Naive thymus-derived CD8-positive, alpha-beta T cell (primary cell): ENCODE measurements at places on chromosomes 16 and 17. TPM values are rescaled to one million over a fixed set of nuclear protein-coding genes. Genes with fewer than 3 reads are reported as not detected.

GJD3 gene
- total RNA-seq = not detected

DNA sequence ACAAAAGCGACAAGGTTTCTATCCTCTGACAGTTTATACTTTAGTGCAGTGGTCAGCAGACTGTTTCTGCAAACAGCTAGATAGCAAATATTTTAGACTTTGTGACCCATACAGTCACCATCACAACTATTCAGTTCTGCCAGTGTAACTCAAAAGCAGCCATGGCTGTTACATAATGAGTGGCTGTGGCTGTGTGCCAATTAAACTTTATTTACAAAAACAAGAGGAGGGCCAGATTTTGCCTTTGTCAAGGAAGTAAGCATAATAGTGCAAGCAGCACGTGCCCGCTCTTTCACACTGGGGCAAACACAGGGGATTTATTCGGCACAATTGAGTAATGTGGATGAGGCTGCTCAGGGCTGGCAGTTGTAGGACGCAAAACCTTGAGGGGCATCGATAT is 551.5 kb downstream of the MAF start:
- no peaks in the 10 kb centered on the region for H3K27me3 ChIP-seq
- H3K36me3 ChIP-seq = peaks cover 4% of the 10 kb centered on the region
- H3K27ac ChIP-seq = no peak overlapping the region
- no peak for DNase-seq
- no peak overlapping the region for H3K4me3 ChIP-seq

DNA sequence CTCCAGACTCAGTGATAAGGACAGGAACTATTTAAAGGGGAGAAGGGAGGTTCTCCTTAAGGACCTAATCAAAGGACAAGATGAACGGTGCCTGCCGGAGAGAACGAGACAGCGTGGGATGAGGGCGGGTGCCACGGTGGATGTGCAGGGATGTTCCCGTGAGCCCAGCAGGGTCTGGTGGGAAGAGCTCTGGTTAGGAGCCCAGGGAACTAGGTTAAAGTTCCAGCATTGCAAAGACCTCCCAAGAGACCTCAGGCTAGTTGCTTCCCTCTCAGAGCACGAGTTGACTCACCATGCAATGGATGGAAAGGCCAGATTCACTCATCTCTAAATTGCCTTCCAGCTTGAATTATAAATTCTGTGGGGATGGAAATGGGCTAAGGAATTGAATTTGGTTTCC is 14.7 kb downstream of the CCR7 start:
- no peak for DNase-seq
- no peaks in the 10 kb centered on the region for H3K27me3 ChIP-seq
- peak overlapping the region; percentile 84 for H3K27ac ChIP-seq

CRYBA1 gene
- not detected for total RNA-seq

GRCh38 chr17:72989074-72989610 is 103.3 kb downstream of the SLC39A11 start:
- no peak overlapping the region for H3K27ac ChIP-seq
- no peak for DNase-seq
- no peaks in the 10 kb centered on the region for H3K36me3 ChIP-seq
- no peak overlapping the region for H3K4me3 ChIP-seq
- H3K27me3 ChIP-seq = no peaks in the 10 kb centered on the region

GRCh38 chr16:12315330-12316136 is 339.0 kb downstream of the SNX29 start:
- H3K27ac ChIP-seq = peak overlapping the region; percentile 85
- no peaks in the 10 kb centered on the region for H3K27me3 ChIP-seq
- H3K4me3 ChIP-seq = no peak overlapping the region
- no peak for DNase-seq
- no peaks in the 10 kb centered on the region for H3K36me3 ChIP-seq

MYH13 gene
- not detected for total RNA-seq

GRCh38 chr17:39156491-39156890 is 5.1 kb upstream of the PLXDC1 start:
- peaks cover 8% of the 10 kb centered on the region for H3K36me3 ChIP-seq
- no peaks in the 10 kb centered on the region for H3K27me3 ChIP-seq
- peaks cover 26% of the 10 kb centered on the region for H3K4me1 ChIP-seq
- no peak overlapping the region for H3K4me3 ChIP-seq
- no peak for DNase-seq
- H3K27ac ChIP-seq = no peak overlapping the region

- H3K27me3 ChIP-seq = peaks cover 7% of the 10 kb centered on the region
- H3K4me3 ChIP-seq = no peak overlapping the region
- DNase-seq = no peak
- no peak overlapping the region for H3K27ac ChIP-seq
Observed at GRCh38 chr17:14498812-14499211, 197.9 kb downstream of the HS3ST3B1 start.

MGAT5B gene
- 1.7 TPM for total RNA-seq

TBX21 gene
- 2.1 TPM for total RNA-seq

AMZ2 gene
- 72.7 TPM for total RNA-seq

TBC1D3I gene
- total RNA-seq = 1.4 TPM

- peaks cover 34% of the 10 kb centered on the region for H3K36me3 ChIP-seq
- peak overlapping the region; percentile 98 for H3K27ac ChIP-seq
- no peak for DNase-seq
Observed at GRCh38 chr17:7572338-7572587, 7.2 kb upstream of the CD68 start.

DNA sequence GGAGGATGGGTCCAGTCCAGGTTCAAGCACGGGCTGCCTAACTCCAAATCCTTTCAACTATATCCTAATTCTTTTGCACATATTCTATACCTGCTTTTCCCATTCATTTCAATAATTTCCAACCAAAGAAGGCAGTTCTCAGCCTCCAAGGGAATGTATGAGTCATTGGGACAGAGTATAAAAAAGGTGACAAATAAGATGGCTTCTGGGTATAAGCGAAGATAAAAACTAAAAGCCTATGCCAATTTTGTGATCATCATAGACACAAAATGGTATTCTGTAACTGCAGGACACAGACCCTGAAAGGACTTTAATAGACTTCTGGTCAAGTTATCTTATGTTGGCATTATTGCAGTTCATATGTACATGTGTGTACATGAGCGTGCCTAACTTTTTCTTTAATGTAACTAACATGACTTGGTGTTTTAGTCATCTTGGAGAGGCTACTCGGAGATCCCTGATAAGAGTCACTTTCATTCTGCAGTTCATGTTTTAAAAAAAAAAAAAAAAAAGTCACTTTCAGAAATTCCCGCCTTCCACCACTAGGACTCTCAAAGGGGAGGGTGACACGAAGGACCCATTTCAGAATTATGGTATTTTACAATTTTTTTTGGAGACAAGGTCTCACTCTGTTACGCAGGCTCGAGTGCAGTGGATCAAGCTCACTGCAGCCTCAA is 17.3 kb downstream of the COG1 start:
- peaks cover 14% of the 10 kb centered on the region for H3K4me1 ChIP-seq
- no peak overlapping the region for H3K4me3 ChIP-seq
- no peaks in the 10 kb centered on the region for H3K27me3 ChIP-seq

RAD51C gene
- total RNA-seq = 25.9 TPM

DNA sequence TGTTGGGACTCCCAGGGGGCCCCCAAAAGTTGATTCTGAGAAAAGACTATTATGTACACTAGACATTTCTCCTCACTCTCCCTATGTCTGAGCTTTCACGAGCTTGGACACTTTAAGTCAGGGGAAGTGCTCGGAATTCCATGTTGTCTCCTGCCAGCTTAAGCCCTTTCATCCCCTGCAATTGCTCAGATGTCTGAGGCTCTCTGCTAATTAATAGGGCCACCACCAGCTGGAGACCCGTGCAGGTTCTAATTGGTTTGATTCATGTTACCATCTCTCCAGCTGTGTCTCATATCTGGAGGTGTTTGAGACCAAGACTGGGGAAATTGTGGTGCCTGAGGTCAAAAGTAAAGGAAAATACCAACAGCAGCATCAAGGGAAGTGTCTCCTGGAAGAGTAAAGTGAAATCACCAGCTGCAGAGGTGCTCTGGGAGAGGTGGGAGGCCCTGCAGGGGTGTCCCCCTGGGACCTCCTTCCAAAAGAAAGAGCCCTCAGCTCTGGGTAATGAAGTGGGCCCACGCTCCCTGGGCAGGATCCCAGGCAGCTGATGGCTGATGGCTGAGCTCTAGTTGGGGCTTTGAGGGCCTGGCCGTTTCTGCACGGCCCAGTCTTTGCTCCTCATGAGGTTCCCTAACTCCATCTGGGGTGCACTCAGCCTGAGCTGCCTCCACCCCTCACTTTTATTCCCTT is 5.8 kb upstream of the UTS2R start:
- no peaks in the 10 kb centered on the region for H3K4me1 ChIP-seq
- peaks cover 21% of the 10 kb centered on the region for H3K27me3 ChIP-seq
- H3K27ac ChIP-seq = no peak overlapping the region

GRCh38 chr16:84728853-84729424 is 29.1 kb downstream of the USP10 start:
- peaks cover 71% of the 10 kb centered on the region for H3K4me1 ChIP-seq
- H3K4me3 ChIP-seq = no peak overlapping the region
- H3K36me3 ChIP-seq = no peaks in the 10 kb centered on the region
- no peak for DNase-seq

IGFALS gene
- total RNA-seq = 2.1 TPM

NOMO2 gene
- 43.0 TPM for total RNA-seq

- H3K27ac ChIP-seq = peak overlapping the region; percentile 56
- no peak for DNase-seq
- H3K4me3 ChIP-seq = no peak overlapping the region
- no peaks in the 10 kb centered on the region for H3K27me3 ChIP-seq
Observed at GRCh38 chr16:19708296-19709205, 9.5 kb downstream of the KNOP1 start.

- DNase-seq = peak; percentile 55
- H3K4me3 ChIP-seq = peak overlapping the region; percentile 88
- H3K4me1 ChIP-seq = peaks cover 26% of the 10 kb centered on the region
- H3K27me3 ChIP-seq = peaks cover 5% of the 10 kb centered on the region
- H3K36me3 ChIP-seq = no peaks in the 10 kb centered on the region
Observed at GRCh38 chr16:67158637-67159600, 790 bp downstream of the TRADD start.

ASPSCR1 gene
- total RNA-seq = 43.0 TPM

MPO gene
- total RNA-seq = not detected

GRCh38 chr16:49594685-49595498 is 221.3 kb downstream of the C16orf78 start:
- peaks cover 15% of the 10 kb centered on the region for H3K4me1 ChIP-seq
- peaks cover 13% of the 10 kb centered on the region for H3K27me3 ChIP-seq

DNAI2 gene
- 0.38 TPM for total RNA-seq

EVPLL gene
- not detected for total RNA-seq

GRCh38 chr17:50212121-50212843 is 10.9 kb upstream of the COL1A1 start:
- H3K36me3 ChIP-seq = no peaks in the 10 kb centered on the region
- H3K4me1 ChIP-seq = peaks cover 11% of the 10 kb centered on the region
- no peak overlapping the region for H3K4me3 ChIP-seq
- DNase-seq = no peak

CD300A gene
- 5.9 TPM for total RNA-seq

KIAA0753 gene
- total RNA-seq = 24.8 TPM

DNA sequence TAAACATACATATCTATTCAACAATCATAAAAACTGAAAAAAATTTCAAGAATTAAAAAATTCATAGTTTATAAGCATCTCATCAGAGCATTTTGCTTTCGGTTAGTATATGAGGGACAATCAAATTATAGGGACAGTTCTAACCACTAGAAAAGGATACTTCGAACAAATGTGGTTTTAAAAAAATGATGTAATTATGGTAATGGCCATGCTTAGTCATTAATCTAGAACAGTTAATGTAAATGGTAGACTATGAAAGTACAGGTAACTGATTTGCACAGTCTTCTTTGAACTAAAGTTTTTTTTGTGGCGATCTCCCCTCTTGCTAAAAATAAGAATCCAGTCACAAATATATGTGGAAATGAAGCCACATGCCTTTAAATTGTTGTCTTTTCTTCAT is 63.5 kb upstream of the PHOSPHO1 start:
- no peaks in the 10 kb centered on the region for H3K27me3 ChIP-seq
- DNase-seq = no peak
- H3K27ac ChIP-seq = no peak overlapping the region

- H3K27me3 ChIP-seq = no peaks in the 10 kb centered on the region
- peaks cover 89% of the 10 kb centered on the region for H3K4me1 ChIP-seq
- no peak for DNase-seq
- no peaks in the 10 kb centered on the region for H3K36me3 ChIP-seq
- H3K27ac ChIP-seq = peak overlapping the region; percentile 96
- peak overlapping the region; percentile 77 for H3K4me3 ChIP-seq
Observed at GRCh38 chr17:67433248-67433924, 56.3 kb downstream of the PITPNC1 start.

DNA sequence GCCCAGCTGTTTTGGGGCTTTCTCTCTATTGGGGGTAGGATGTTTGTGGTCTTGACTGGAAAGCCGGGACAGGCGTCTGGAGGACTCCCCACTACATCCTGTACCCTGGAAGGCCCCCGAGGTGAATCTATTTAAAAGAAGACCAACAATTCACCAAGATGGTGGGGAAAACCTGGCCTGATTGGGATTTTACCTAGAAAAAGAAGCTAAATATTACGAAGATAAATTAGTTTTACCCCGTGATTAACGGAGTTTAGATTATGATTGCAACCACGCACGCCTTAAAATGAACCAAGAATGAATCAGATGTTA is 779 bp upstream of the CCDC102A start:
- no peaks in the 10 kb centered on the region for H3K36me3 ChIP-seq
- H3K27me3 ChIP-seq = no peaks in the 10 kb centered on the region
- no peak for DNase-seq
- peak overlapping the region; percentile 92 for H3K4me3 ChIP-seq
- H3K27ac ChIP-seq = peak overlapping the region; percentile 92
- H3K4me1 ChIP-seq = peaks cover 75% of the 10 kb centered on the region

- peaks cover 2% of the 10 kb centered on the region for H3K4me1 ChIP-seq
- H3K36me3 ChIP-seq = no peaks in the 10 kb centered on the region
- peak overlapping the region; percentile 14 for H3K27ac ChIP-seq
- DNase-seq = no peak
- no peak overlapping the region for H3K4me3 ChIP-seq
Observed at GRCh38 chr17:17874478-17874877, 37.7 kb upstream of the SREBF1 start.

DNA sequence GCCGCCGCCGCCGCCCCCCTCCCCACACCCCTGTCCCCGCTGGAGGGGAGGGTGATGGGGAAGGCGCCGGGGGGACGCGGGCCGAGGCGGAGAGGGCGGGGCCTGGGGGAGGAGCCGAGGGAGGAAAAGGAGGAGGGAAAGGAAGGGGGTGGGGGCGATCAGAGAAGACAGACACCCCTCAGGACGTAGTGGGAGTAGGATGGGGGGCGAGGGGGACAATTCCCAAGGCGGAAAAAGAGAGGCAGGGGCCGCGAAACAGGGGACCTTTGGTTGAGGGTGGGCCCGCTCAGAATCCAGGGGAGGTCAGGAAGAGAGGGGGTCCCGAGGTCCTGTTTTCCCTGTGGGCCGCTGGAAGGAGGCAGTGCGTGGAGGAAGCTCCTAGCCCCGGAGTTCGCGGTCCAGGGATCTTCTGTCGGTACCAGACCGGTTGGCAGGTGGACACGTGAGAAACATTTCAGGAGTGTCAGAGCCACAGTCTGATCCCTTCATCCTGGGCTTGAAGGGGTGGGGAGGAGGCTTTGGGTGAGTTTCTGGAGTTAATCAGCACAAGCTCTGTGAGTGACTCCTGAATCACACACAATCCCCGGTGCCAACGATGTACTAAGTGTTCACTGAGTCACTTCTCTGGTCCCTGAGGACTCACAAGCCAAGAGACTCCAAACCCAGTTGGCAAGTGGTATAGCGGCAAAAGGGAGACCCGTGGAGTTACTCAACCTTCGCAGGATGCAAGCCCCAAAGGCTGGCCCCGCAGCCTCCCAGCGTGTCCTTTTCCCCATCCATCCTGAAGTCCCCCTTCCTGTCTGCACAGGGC is at the start of gene XYLT1:
XYLT1 (minus strand) TSS at position 53 of the 811 bp plus-strand sequence. CDS start 164 bp downstream, outside the sequence.
- peaks cover 5% of the 10 kb centered on the region for H3K36me3 ChIP-seq
- H3K4me3 ChIP-seq = peak within 1 kb of the TSS; percentile 97
- peak; percentile 35 for DNase-seq
